ENCODE measurements at places on chromosomes 3 and 15. TPM values are rescaled to one million over a fixed set of nuclear protein-coding genes. Genes with fewer than 3 reads are reported as not detected.
A peak's percentile ranks its signal among the peaks of the same experiment; 100 is the strongest.

SPATA16 gene
- not detected for total RNA-seq

GRCh38 chr3:149575961-149576564, 81.8 kb downstream of the WWTR1 start:
- H3K36me3 ChIP-seq = no peaks in the 10 kb centered on the region
- H3K4me3 ChIP-seq = no peak overlapping the region
- H3K27ac ChIP-seq = no peak overlapping the region
- H3K4me1 ChIP-seq = no peaks in the 10 kb centered on the region
- H3K27me3 ChIP-seq = no peaks in the 10 kb centered on the region

GRCh38 chr3:62835554-62836236, 39.5 kb downstream of the CADPS start:
- no peak for DNase-seq
- no peaks in the 10 kb centered on the region for H3K36me3 ChIP-seq
- no peaks in the 10 kb centered on the region for H3K27me3 ChIP-seq
- H3K27ac ChIP-seq = no peak overlapping the region
- no peaks in the 10 kb centered on the region for H3K4me1 ChIP-seq

CPNE9 gene
- not detected for total RNA-seq

- no peak overlapping the region for H3K4me3 ChIP-seq
- no peaks in the 10 kb centered on the region for H3K27me3 ChIP-seq
- no peaks in the 10 kb centered on the region for H3K36me3 ChIP-seq
- H3K4me1 ChIP-seq = no peaks in the 10 kb centered on the region
- DNase-seq = no peak
- H3K27ac ChIP-seq = no peak overlapping the region
Observed at GRCh38 chr3:186374376-186374775, 12.3 kb upstream of the DGKG start.

- H3K4me1 ChIP-seq = peaks cover 21% of the 10 kb centered on the region
- no peaks in the 10 kb centered on the region for H3K36me3 ChIP-seq
- H3K27ac ChIP-seq = no peak overlapping the region
- DNase-seq = no peak
- no peaks in the 10 kb centered on the region for H3K27me3 ChIP-seq
Observed at GRCh38 chr15:67143646-67144045, 78.2 kb downstream of the SMAD3 start.

- no peaks in the 10 kb centered on the region for H3K4me1 ChIP-seq
- no peak overlapping the region for H3K27ac ChIP-seq
- no peaks in the 10 kb centered on the region for H3K36me3 ChIP-seq
- no peaks in the 10 kb centered on the region for H3K27me3 ChIP-seq
- DNase-seq = no peak
Observed at GRCh38 chr3:46829699-46830208, 33.5 kb downstream of the MYL3 start.

MST1R gene
- 0.65 TPM for total RNA-seq

KLHL40 gene
- not detected for total RNA-seq

GRCh38 chr3:59540696-59541095, 490.9 kb upstream of the CFAP20DC start:
- no peak overlapping the region for H3K27ac ChIP-seq
- H3K36me3 ChIP-seq = no peaks in the 10 kb centered on the region
- H3K27me3 ChIP-seq = no peaks in the 10 kb centered on the region
- no peak for DNase-seq

DNA sequence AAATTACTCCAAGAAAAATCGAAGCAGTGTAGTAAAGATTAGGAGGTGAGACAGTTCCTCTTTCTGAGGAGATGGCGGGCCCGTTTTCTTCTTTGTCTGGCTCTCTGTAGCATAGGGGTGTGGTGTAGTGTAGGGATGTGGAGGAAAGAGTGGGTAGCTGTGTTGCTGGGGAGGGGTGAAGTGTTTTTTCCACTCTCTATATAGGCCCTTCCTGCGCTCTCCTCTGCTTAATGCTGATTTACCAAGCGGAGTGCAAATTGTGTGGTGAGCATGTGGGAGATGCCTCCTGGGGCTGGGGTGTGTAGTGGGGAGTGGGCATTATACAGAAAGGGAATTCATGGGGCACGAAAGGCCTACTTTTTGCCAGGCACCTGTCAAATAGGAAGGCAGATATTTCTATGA, 94.9 kb downstream of the ST6GAL1 start:
- H3K4me3 ChIP-seq = peak overlapping the region; percentile 68
- peak overlapping the region; percentile 78 for H3K27ac ChIP-seq
- H3K27me3 ChIP-seq = no peaks in the 10 kb centered on the region
- H3K36me3 ChIP-seq = no peaks in the 10 kb centered on the region

CHRM5 gene
- total RNA-seq = not detected

DNA sequence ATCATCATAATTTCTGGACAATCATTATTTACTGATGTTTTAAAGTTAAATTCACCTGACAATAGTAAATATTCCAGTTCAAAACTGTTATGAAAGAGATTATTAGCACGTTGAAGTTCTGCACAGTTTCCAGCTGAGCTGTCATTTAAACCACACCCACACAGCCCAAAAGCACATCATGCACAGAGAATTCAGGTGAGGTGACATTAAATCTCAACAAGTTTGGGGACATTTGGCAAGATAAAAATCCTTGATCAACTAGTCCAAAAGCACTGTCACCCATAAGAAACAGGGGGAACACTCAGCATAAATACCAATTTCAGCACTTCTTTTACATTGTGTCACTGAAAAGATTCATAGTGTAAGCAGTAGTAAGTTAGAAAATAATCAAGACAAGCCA, 6.9 kb downstream of the NCEH1 start:
- no peak overlapping the region for H3K27ac ChIP-seq
- no peak for DNase-seq
- peaks cover under 1% of the 10 kb centered on the region for H3K4me1 ChIP-seq
- H3K27me3 ChIP-seq = no peaks in the 10 kb centered on the region

DPPA4 gene
- total RNA-seq = not detected

- no peak for DNase-seq
- H3K4me1 ChIP-seq = no peaks in the 10 kb centered on the region
- H3K36me3 ChIP-seq = no peaks in the 10 kb centered on the region
- H3K4me3 ChIP-seq = no peak overlapping the region
Observed at GRCh38 chr3:148758303-148758884, 60.7 kb downstream of the AGTR1 start.

FOXL2NB gene
- total RNA-seq = not detected

- H3K36me3 ChIP-seq = no peaks in the 10 kb centered on the region
- H3K4me3 ChIP-seq = no peak overlapping the region
- no peaks in the 10 kb centered on the region for H3K27me3 ChIP-seq
- H3K27ac ChIP-seq = no peak overlapping the region
Observed at GRCh38 chr3:46102780-46103130, 75.5 kb upstream of the XCR1 start.

DNA sequence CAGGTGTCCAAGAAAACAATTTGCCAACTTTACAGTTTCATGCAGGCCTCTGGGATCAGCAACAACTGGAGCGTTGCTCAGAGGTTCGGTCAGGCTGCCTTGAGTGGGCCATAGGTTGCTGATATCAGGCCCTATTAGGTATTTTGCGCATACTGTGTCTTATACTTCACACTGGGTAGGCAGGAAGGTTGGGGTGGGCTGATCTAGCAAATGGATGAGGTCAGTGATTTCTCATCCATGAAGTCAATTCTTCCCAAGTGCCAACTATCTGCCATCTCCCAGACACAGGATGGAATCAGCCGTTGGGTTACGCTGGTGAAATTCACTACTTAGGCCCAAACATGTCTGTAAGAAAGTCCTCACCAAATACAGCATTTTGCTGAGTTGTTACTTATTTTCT, 77.6 kb downstream of the SLC7A14 start:
- no peaks in the 10 kb centered on the region for H3K27me3 ChIP-seq
- no peaks in the 10 kb centered on the region for H3K4me1 ChIP-seq
- no peak overlapping the region for H3K27ac ChIP-seq
- no peak overlapping the region for H3K4me3 ChIP-seq

DNA sequence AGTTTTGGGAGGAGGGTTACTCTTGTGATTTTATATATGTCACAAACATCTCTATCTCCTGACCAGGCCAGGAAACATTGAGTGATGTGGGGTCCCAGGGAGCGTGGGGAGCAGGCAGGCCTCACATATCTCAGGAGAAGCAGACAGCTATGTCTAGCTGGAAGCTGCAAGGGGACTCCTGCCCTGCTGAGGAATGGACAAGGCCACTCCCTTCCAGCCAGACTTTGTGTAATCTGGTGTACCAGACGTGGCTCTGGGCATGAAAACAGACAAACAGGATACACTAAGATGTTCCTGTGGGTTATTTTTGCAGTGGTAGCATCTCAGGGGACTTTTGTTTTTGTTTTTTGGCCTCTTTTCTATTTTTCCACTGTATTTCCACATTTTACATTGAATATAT, 23.2 kb downstream of the CYP8B1 start:
- H3K4me3 ChIP-seq = no peak overlapping the region
- no peaks in the 10 kb centered on the region for H3K36me3 ChIP-seq
- DNase-seq = no peak
- H3K4me1 ChIP-seq = peaks cover 3% of the 10 kb centered on the region
- no peaks in the 10 kb centered on the region for H3K27me3 ChIP-seq

GRCh38 chr3:58161435-58162398, 49.1 kb downstream of the DNASE1L3 start:
- H3K27me3 ChIP-seq = no peaks in the 10 kb centered on the region
- no peak overlapping the region for H3K27ac ChIP-seq
- H3K36me3 ChIP-seq = no peaks in the 10 kb centered on the region
- no peak for DNase-seq

DNA sequence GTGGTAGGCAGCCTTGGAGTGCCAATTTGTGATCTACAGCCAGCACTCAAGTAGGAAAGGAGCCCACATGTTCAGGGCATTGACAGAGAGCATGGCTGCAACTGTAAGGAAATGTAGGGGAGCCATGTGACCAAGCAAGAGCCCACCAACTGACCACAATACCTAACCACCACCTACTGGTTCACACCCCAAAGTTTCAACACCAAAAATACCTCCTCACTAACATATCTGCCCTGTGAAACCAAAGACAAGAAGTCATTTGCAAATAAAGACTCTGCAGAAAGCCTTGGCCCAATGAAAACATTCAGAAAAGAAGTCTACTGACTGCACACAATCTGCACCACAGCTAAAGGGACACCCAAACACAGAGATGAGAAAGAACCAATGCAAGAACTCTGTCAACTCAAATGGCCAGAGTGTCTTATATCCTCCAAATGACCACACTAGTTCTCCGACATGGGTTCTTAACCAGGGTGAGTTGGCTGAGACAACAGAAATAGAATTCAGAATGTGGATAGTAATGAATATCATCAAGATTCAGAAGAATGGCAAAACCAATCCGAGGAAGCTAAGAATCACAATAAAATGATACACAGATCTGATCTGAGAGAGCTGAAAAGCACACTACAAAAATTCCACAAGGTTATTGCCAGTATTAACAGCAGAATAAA, 40.6 kb downstream of the SLC9C1 start:
- H3K4me1 ChIP-seq = no peaks in the 10 kb centered on the region
- no peaks in the 10 kb centered on the region for H3K27me3 ChIP-seq
- DNase-seq = no peak
- no peak overlapping the region for H3K27ac ChIP-seq

DNA sequence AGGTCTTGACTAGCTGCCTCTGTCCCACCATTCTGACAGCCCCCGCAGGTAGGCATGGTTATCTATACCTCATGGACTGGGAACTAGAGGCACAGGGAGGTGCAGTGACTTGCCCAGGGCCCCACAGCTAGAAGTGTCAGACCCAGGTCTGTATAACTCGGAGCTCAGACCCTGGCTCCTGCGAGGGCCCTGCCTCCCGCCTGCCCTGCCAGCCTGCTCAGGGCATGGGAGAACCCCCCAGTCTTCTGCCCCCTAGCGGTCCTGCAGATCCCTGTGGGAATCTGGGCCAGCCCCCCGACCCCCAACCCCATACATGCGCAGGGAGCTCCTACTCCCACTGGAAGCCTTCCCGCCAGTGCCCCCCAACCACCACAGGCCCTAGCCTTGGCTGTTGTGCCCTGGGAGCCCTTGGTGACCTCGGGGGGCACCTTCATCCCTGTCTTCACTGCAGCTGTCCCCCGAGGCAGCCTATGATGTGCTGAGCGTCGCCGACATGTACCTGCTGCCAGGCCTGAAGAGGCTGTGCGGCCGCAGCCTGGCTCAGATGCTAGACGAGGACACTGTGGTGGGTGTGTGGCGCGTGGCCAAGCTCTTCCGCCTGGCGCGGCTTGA, 6.9 kb downstream of the ABTB1 start:
- peak; percentile 19 for DNase-seq
- H3K27me3 ChIP-seq = no peaks in the 10 kb centered on the region
- no peak overlapping the region for H3K27ac ChIP-seq
- no peaks in the 10 kb centered on the region for H3K36me3 ChIP-seq

DNA sequence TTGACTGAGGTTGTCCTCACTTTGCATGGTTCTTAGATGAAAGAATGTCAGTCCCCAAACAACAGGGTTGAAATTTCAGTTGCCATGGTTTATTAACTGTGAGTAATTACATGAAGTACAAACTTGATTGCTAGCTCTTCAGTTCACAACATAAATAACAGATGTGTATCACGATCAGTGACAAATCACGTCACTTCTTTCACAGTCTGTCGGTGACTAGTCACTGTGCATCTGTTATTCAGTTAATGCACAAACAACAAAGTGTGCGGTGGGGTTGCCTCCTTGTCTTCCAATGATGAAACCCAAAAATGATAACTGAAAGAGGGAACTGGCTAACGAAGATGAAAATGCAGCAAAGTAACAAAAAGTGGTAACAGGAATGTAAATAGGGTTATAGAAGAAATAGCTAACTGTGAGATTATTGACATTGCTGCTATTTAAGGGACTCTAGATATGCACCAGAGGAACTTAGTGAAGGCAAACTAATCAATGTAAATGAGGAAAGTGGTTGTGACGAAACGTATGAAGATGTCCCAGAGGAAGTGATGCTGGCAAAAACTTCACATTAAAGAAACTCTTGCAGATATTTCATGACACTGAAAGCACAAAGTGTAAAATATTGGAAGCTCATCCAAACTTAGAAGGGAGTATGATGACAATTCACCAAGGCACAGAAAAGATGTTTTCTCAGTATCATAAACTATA, 159.3 kb downstream of the WDR76 start:
- H3K27ac ChIP-seq = no peak overlapping the region
- H3K4me3 ChIP-seq = no peak overlapping the region
- H3K4me1 ChIP-seq = no peaks in the 10 kb centered on the region
- no peaks in the 10 kb centered on the region for H3K27me3 ChIP-seq
- DNase-seq = no peak

B3GNT5 gene
- 13.1 TPM for total RNA-seq

CDCP1 gene
- total RNA-seq = 1.5 TPM
